ENCODE measurements at places on chromosomes 2 and 18.

GRCh38 chr2:27966466-27966865 lies 75.9 kb downstream of the BABAM2 start:
- no peak for DNase-seq

GRCh38 chr2:173058097-173058496 lies 17.5 kb upstream of the MAP3K20 start:
- no peak for DNase-seq

GRCh38 chr2:100197631-100198153 lies 55.3 kb upstream of the AFF3 start:
- DNase-seq = no peak

GRCh38 chr2:176732780-176733179 lies 463.5 kb downstream of the MTX2 start:
- DNase-seq = no peak

DNA sequence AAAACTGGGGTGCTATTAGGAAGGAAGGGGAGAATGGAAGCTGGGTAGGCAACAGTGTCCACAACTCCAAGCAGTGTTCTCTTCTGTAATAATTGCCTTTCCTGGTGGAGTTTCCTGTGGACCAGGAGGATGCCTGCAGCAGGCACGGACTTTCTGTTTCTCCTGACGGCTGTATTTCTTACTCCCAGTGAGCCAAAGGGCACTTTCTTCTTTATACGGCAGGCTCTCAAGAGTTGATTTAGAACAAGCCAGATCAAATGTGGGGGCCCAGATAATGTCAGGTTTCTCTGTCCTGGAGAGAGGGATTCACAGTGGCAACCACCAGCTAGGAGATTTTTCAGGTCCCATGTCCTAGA lies 13.0 kb upstream of the PROC start:
- DNase-seq = no peak

GRCh38 chr2:134333646-134334189 lies 79.8 kb downstream of the MGAT5 start:
- DNase-seq = no peak

DNA sequence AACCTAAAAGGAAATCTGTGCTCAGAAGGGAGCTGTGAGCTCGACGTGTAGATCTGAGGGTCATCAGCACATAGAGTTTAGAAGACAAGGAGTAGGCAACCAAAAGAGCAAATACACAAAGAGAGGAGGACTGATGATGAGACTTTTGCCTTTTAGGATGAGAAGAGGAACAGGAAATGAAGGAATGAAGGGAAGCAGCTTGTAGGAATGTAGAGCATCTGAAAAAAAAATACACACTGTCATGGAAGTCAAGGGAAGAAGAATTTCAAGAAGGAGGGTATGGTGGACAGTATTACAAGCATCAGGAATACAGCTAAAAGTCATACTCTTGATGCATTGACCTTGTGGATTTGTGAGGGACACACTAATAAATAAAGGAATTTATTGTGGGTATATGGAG lies 21.9 kb downstream of the CDK15 start:
- DNase-seq = no peak

DNA sequence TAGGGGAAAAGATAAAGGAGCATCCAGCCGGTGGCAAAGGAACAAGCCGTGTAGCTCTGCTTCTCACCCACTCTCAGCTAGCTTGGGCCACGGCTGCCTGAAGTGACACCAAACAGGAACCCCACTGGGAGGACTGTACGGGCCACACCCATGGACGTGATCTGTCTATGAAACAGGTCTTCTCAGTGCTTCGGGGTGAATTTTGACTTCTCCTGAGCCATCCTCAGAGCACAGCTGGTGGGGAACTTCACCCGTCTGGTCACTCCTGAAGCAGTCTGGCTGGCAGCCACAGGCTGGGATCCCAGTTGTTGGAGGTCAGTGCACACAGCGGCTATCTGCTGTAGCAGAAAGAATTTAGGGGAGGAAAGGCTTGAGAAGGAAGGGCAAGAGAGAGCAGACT lies 223.8 kb downstream of the FAM210A start:
- no peak for DNase-seq

GRCh38 chr18:63102941-63103744 lies 216.4 kb downstream of the BCL2 start:
- no peak for DNase-seq

DNA sequence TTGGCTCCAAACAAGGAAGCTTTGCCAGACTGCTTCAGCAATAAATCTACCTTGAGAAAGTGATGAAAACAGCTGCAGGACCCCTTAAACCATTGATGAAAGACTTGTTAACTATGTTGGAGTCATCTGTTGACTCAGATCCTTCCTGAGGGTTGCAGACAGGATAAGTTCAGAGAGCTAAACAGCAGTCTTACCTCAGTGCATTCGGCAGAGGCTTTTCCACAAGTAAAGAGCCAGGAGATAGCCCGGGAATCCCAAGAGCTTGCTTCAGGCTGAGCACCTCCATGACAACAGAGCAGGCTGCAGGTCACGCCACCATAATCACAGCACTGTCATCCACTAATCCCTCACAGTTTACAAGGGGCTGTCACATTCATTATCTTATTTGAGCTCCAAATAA lies 23.7 kb downstream of the KIAA2012 start:
- no peak for DNase-seq

GRCh38 chr2:150255528-150255927 lies 231.9 kb downstream of the RND3 start:
- DNase-seq = no peak

DNA sequence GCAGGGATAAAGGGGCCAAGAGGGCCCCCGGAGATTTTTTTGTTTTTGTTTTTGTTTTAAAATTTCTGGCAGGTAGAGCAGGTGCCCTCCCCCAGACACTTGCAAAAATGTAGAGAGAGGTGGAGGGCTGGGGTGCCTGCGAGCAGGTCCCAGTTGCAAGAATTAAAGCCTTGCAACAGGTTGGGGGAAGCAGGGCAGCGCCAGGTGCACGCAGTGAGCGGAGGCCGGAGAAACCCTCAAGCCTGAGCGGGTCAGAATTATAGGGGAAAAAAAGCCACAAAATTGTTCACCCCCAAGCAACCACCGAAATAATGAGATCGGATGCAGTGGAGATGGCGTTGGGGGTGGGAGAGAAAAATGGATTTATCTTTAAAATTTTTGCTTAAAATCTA lies 527 bp downstream of the IGFBP5 start:
- no peak for DNase-seq

DNA sequence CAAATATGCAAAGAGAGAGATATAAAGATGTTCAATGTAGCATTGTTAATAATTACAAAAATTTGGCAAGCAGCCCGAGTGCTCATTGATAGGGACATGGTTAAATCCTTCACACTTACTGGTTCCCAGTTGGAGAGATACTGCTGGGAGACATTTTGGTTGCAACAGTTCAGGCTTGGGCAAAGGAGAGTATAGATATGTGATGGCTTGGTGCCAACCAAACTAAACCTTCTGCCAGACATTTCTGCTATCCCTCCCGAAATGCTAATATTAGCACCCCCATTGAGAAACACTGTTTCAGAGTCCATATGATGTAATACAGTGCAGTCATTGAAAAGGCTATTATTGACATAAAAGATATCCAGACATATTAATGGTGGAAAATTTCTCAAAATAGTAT lies 11.5 kb downstream of the GEN1 start:
- DNase-seq = no peak

DNA sequence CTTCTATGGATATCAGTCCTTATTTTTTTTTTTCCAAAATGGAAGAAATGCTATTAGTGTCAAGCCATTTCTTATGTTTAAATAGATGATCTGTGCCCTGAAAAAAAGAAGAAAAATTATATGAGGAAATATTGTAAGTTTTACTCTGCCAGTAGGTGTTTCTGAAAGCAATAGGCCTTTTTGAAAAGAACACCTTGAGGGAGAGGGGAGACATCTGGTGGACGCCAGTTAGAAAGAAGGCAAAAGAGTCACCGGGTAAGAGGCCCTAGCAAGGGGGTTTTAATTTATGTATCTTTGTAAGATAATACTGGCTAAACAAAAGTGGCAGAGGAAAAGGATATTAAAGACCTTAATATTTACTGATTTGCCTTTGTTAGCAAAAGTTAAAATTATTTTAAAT lies 56.1 kb downstream of the DYNAP start:
- DNase-seq = peak; percentile 3

DNA sequence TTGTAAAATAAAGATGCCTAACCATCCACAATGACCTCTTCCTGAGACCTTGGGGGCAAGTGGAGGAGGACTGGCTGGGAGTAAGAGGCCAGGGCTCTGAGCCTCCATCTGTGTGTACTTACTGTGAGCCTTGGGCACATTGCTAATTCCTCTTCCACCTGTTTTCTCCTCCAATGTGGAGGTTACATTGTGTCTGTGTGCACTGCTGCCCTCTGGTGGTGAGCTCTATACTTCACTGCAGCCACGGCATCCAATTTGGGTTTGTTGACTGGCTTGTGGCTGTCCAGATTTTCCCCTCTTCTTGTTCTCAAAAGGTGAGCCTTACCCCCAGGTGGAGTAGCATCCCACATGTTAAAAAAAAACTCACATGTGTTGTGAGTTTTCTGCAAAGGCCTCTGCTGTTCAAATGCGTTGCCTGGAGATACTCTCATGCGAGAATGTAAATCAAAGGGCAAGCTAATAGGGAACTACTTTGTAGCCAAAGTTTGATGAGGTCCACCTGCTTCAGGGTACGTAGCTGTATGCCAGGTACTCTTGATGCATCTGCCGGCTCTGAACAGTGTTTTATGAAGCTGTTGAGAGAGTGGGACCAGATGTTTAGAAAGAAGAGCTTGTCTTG lies 80.8 kb downstream of the APOB start:
- DNase-seq = peak; percentile 67

GRCh38 chr18:74951165-74951760 lies 257.7 kb downstream of the PTGR3 start:
- DNase-seq = peak; percentile 19

DNA sequence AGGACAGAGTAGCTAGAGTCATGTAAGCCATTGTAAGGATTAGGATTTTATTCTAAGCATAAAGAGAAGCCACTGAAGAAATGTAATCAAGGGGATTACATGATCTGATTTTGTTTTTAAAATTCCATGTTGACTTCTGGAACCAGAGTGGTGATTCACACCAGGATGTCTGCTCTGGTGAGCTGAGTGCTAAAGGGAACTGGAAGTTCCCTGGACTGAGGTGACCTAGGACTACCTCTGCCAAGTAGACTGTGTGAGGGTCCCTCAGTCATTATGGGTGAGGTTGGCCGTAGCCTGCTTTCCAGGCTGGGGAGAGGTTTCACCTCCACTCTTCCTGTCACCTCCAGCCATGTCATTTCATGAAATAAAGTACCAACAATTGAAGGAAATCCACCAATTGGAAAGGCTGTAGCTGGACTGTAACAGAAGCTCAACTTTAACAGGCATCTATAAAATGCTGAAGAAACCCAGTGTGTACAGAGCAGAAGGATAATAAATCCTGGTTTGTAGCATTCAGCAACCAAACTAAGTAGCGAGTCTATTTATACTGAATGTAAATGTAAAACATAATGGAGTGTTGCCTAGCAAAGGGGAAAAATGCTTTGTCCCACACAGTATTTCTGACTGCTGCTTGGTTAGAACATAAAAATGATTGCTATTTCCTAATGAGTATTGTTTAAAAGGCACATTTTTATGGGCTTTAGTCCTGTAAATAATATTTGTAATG lies 507.4 kb upstream of the PKDCC start:
- DNase-seq = no peak

GRCh38 chr18:31225668-31226067 lies 63.0 kb upstream of the DSC1 start:
- DNase-seq = no peak

GRCh38 chr2:127196998-127197397 lies 23.1 kb downstream of the CYP27C1 start:
- peak; percentile 10 for DNase-seq

DNA sequence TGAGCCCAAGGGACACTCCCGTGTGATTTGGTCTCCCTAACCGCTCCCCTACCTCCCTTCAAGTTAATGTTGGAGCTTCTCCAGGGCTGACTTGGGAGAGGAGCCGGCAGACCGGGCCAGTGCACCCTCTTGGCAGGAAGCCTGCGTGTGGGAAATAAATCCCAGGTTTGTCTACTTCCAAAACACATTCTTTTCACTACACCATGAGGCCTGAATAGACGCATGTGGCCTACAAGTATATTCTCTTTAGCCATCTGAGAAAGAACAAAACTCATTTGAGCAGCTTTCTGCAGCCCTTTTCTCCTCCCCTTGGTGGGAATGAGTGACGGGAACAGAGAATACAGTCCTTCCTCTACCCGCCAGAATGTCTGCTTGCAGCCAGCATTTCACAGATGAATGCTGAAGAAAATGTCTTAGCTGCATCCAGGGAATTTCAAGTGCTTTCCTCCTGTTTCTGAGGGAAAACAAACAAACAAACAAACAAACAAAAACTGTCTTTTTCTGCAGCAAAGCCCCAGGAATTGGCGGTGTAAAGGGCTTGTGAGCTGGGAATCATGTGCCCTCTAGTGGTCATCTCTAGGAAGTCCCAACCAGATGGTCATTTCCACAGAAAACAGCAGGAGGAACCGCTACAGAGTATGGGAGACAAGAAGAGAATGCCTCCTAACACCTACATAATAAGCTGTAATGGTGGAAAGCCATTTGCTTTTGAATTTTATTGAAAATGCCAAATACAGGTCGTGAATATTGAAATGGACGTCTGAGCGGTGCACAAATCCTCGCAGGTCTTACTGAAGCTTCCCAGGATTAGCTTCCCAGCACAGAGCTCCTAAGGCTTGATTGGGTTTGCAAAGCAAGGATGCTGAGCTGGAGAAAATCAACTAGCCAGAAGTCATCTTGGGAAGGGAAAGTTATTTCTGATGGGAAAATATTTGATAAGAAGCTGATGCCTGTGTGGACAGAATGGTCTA lies 41.2 kb upstream of the DAPL1 start:
- peak; percentile 36 for DNase-seq

DNA sequence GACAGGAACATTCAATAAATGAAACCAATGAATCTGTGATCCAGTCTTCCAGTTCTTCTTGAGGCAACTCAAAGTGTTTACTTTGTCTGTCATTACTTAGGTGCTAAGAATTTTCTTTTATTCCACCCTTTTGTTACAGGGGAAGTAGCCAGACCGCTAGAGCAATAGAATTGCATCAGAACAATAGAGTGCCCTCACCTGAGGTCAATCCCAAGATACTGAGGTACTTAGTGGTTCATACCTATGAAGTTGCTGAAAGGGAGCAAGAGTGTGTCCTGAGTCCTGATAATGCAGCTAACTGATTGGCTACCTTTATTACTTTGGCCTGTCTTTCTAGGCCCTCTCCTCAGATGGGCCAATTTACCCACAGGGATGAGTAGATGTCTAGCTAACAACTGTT lies 359.4 kb upstream of the KCNH7 start:
- DNase-seq = no peak

DNA sequence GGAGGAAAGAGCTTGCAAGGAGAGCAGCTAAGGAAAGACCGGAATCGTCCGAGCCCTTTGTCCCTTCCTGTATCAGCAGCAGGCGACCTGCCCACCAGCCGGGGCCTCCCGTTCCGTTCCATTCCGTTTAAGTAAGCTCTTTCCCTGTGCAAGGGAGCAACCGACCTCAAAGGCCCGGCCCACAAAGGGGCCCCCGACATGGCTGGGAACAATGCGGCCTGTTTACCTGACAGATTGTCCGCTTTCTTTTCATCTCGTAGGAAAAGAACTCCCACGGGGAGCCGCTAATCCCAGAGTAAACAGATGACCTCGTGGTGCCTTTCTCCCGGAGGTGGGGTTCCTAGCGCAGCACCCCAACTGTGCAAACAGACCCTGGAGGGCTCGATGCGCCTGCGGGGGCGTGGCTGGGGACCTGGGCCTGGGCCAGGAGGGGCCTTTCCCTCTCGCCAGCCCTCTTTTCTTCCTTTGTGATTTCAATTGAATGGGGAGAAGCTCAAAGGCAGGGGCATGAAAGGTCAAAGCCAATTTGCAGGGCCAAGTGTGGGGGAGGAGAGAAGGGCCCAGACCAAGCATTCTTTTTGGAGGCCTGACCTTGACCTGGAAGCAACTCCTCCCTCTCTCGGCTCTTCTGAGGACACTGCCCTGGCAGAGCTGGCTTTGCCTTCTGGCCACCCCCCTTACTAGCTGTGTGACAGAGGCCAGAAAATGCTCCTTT lies 120.2 kb downstream of the INHBB start:
- no peak for DNase-seq
